A549 treated with DMSO at 1 μM for 4 hours (cell line): ENCODE measurements at places on chromosomes 5 and 9. TPM values are rescaled to one million over a fixed set of nuclear protein-coding genes. Genes with fewer than 3 reads are reported as not detected.

Gene PIP5K1B
- 0.10 TPM in 1 of 5 replicates, not detected in the others for total RNA-seq

Gene PCDHGA7
- total RNA-seq: 0.84 to 1.3 TPM (median 1.1 TPM) in 5 replicates

Gene TAF11L10
- total RNA-seq: not detected in 5 replicates

Gene CNTLN
- 4.9 to 6.3 TPM (median 5.9 TPM) in 5 replicates for total RNA-seq

Gene QRFP
- not detected in 5 replicates for total RNA-seq

Gene ANKRD34B
- total RNA-seq: 0.03 to 0.09 TPM (median 0.05 TPM) in 4 of 5 replicates, not detected in the other

Gene CARD9
- total RNA-seq: 0.64 to 2.6 TPM (median 1.1 TPM) in 5 replicates

Gene FAM53C
- total RNA-seq: 22.4 to 24.1 TPM (median 23.7 TPM) in 5 replicates

Gene MACIR
- 18.1 to 22.2 TPM (median 21.6 TPM) in 5 replicates for total RNA-seq

Gene CCL28
- total RNA-seq: 0.06 to 0.31 TPM (median 0.13 TPM) in 5 replicates

Gene TCF7
- 17.0 to 20.7 TPM (median 17.1 TPM) in 5 replicates for total RNA-seq

Gene LRRC70
- 0.08 to 0.41 TPM (median 0.14 TPM) in 3 of 5 replicates, not detected in the others for total RNA-seq

Gene MARCOL
- total RNA-seq: not detected in 5 replicates

Gene ZNF879
- 0.39 to 0.85 TPM (median 0.62 TPM) in 5 replicates for total RNA-seq

Gene LYRM7
- 2.8 to 6.5 TPM (median 3.0 TPM) in 5 replicates for total RNA-seq

Gene LSM11
- total RNA-seq: 2.9 to 3.6 TPM (median 3.1 TPM) in 5 replicates

Gene SV2C
- not detected in 5 replicates for total RNA-seq

Gene PHF24
- total RNA-seq: 0.07 to 0.18 TPM (median 0.17 TPM) in 5 replicates

Gene HRH2
- total RNA-seq: 0.49 to 0.89 TPM (median 0.79 TPM) in 5 replicates

Gene SLC6A3
- total RNA-seq: 0.09 to 0.25 TPM (median 0.10 TPM) in 5 replicates

Gene ADGRD2
- total RNA-seq: not detected in 5 replicates

Gene PAEP
- total RNA-seq: 0.13 to 0.46 TPM (median 0.20 TPM) in 3 of 5 replicates, not detected in the others
